Glutamatergic neuron (in vitro differentiated cells): ENCODE measurements at places on chromosomes 4 and X. TPM values are rescaled to one million over a fixed set of nuclear protein-coding genes. Genes with fewer than 3 reads are reported as not detected.
A peak's percentile ranks its signal among the peaks of the same experiment; 100 is the strongest.

ACE2 gene
- total RNA-seq = not detected

DNA sequence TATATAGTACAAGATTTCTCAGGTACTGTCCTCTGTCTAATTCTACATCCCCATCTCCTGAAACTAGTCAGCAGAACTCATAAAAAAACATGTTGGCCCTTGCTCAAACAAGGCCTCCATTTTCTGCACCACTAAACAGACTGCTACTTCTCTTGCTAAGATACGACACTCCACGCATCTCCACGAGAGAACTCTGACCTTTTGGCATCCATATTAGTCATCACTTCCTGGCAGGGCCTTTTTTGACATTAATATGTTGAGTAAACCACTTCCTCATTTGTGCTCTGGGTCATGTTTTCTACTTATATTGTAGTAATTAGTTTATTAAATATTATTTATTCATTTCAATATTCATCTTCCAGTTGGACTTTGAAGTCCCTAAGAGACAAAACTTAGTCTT is 65.6 kb downstream of the DCAF8L1 start:
- no peaks in the 10 kb centered on the region for H3K27me3 ChIP-seq
- no peaks in the 10 kb centered on the region for H3K4me1 ChIP-seq
- no peaks in the 10 kb centered on the region for H3K36me3 ChIP-seq
- no peak overlapping the region for H3K27ac ChIP-seq
- H3K4me3 ChIP-seq = no peak overlapping the region
- no peak for DNase-seq

- no peak for DNase-seq
- no peak overlapping the region for H3K27ac ChIP-seq
- H3K36me3 ChIP-seq = no peaks in the 10 kb centered on the region
- H3K27me3 ChIP-seq = peaks cover 2% of the 10 kb centered on the region
- no peak overlapping the region for H3K4me3 ChIP-seq
- peaks cover 2% of the 10 kb centered on the region for H3K4me1 ChIP-seq
Observed at GRCh38 chrX:125544031-125544660, 224.5 kb downstream of the TEX13C start.

DNA sequence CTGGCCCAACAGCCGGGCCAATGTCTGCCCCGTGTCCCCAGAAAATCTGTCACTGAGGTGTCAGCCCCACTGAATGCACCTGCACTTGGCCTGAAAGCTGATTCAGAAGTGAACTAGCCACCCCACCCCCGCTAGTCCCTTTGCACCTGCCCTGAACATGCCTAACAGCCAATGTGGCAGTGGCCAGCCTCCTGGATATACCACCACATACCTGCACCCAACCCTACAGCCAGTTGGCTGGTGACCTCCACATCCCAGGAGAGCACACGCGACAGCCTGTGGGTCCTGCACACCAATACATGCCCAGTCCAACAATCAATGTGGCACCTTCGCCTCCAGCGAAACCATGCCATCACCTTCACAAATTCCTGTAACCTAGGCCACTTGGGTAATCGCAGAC is 116.7 kb downstream of the GALNTL6 start:
- DNase-seq = no peak
- H3K27ac ChIP-seq = no peak overlapping the region
- H3K36me3 ChIP-seq = no peaks in the 10 kb centered on the region
- H3K27me3 ChIP-seq = no peaks in the 10 kb centered on the region
- no peaks in the 10 kb centered on the region for H3K4me1 ChIP-seq

DNA sequence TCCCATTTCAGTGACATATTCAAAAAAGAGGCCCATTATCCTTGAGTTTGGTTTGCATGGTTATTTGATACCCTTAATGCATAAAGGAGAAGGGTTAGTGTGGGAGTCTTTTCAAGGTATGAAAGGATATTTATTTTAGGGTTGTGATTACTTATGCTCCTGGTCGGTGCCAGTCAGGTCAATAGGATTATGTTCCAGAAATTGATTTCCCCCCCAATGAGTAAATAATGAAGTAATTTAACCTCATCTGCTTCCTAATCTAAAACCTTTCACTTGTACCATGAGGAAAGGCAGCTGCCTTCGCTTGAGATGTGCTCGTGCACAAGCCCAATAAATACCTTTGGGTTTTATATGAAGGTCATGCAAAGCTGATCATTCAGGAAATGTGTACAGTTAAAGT is 55.0 kb upstream of the NR0B1 start:
- H3K27me3 ChIP-seq = no peaks in the 10 kb centered on the region
- H3K4me3 ChIP-seq = no peak overlapping the region
- no peak overlapping the region for H3K27ac ChIP-seq
- no peaks in the 10 kb centered on the region for H3K36me3 ChIP-seq
- DNase-seq = no peak
- H3K4me1 ChIP-seq = no peaks in the 10 kb centered on the region

MAGEA10 gene
- total RNA-seq = not detected

DNA sequence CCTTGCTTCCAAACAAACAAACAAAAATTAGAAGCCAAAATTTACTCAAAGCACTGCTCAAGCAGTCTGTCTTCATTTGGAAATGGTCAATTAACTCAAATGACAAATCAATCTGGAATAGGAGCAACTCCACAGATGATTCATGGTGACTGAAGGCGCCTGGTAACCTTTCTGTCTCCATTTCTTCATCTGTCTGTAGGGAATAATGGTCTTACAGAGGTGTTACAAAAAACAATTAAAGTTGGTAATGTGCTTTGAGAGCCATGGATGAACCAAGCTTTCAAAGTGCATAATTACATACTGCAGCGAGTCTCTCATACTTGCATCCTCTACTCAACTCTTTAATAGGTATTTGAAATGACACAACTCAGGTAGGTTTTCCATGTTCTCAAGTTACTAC is 38.3 kb upstream of the STAG2 start:
- H3K4me1 ChIP-seq = no peaks in the 10 kb centered on the region
- H3K4me3 ChIP-seq = no peak overlapping the region
- H3K27me3 ChIP-seq = no peaks in the 10 kb centered on the region
- no peaks in the 10 kb centered on the region for H3K36me3 ChIP-seq
- DNase-seq = no peak
- H3K27ac ChIP-seq = no peak overlapping the region

DCAF8L2 gene
- total RNA-seq = not detected

DNA sequence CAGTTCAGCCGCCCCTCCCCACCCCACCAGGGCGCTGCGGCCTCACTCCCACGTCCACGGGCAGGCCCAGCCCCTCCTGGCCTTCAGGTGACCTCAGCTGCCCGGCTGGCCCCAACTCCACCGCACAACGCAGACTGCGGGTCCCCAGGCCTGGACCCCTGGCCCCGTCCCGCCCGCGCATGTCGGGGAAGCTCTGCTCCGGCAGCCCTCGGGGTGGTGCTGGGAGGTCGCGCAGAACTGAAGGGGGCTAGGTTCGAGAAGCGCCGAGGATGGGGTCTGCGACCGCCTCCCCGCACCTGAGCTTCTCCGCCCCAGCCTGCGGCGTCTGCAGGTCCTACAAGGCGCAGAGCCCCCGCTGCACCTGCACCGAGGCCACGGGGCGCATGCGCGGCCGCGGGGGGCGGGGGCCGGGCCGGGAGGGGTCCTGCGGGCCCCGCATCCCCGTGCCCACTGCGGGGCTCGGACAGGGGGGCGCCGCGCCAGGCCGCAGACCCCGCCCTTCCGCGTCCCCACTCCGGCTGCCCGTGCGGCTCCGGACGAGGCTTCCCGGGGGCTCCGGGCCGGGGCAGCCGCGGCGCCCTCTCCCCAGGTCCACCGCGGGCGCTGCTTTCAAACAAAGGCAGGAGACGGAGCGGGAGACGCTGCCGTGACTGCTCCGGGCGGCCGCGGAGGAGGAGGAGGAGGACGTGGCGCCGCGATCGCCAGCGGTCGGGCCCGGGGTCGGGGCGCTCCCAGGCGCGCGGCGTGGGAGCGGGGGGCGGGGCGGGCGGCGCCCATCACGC is 672 bp upstream of the NAT8L start:
- peaks cover 12% of the 10 kb centered on the region for H3K27me3 ChIP-seq
- no peak overlapping the region for H3K27ac ChIP-seq
- H3K4me3 ChIP-seq = no peak overlapping the region
- peak; percentile 60 for DNase-seq
- H3K4me1 ChIP-seq = no peaks in the 10 kb centered on the region

DNA sequence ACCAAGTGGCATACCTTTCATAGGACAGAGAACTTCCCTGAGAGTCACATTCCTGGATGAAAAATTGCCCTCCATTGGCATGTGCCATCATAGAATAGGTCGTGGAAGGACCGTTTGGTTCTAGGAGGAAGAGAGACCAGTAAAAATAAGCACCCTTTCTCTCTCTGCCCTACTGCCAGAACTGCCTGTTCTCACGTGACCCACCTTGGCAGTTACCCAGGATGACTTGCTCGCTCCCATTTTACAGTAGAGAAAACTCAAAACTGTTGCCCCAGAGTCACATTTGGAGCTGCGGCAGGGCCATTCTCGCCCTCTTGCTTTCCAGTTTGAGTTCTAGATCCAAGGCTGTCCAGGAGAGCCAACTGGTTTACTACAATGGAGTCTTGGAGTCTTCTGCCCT is 1.1 kb upstream of the NLGN3 start:
- H3K36me3 ChIP-seq = no peaks in the 10 kb centered on the region
- H3K4me1 ChIP-seq = peaks cover 5% of the 10 kb centered on the region
- no peak overlapping the region for H3K27ac ChIP-seq
- no peak overlapping the region for H3K4me3 ChIP-seq
- no peak for DNase-seq

DNA sequence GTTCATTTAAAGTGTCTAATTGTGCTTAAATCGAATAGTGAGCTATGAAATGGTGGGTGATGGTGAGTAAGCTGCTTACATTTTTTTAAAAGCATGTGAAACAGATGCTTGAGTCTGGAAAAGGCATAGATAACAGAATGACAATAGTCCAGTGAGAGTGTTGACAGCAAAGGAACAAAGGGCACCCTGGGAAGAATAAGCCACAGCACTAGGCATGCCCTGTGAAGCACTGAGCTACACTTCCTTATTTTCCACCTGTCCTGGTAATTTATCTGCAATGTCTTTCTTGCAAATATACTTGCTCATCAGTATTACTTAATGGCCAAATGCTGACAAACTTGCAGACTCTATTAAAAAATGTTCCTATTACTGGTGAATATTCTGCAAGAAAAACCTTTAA is 168.7 kb downstream of the PRDM5 start:
- H3K27ac ChIP-seq = peak overlapping the region; percentile 75
- H3K27me3 ChIP-seq = peaks cover 6% of the 10 kb centered on the region
- peaks cover 12% of the 10 kb centered on the region for H3K36me3 ChIP-seq

SPON2 gene
- total RNA-seq = 769 TPM

ARR3 gene
- total RNA-seq = not detected

UGT2A1 gene
- not detected for total RNA-seq

GRCh38 chr4:126678618-126679017 is 954.1 kb upstream of the INTU start:
- no peak for DNase-seq
- no peak overlapping the region for H3K4me3 ChIP-seq
- no peaks in the 10 kb centered on the region for H3K27me3 ChIP-seq
- H3K4me1 ChIP-seq = no peaks in the 10 kb centered on the region
